ENCODE measurements at places on chromosomes 11 and 22. TPM values are rescaled to one million over a fixed set of nuclear protein-coding genes. Genes with fewer than 3 reads are reported as not detected.

- DNase-seq: no peak
These were observed 48.6 kb downstream of the MRGPRX1 start for GRCh38 chr11:18890615-18891014.

DNA sequence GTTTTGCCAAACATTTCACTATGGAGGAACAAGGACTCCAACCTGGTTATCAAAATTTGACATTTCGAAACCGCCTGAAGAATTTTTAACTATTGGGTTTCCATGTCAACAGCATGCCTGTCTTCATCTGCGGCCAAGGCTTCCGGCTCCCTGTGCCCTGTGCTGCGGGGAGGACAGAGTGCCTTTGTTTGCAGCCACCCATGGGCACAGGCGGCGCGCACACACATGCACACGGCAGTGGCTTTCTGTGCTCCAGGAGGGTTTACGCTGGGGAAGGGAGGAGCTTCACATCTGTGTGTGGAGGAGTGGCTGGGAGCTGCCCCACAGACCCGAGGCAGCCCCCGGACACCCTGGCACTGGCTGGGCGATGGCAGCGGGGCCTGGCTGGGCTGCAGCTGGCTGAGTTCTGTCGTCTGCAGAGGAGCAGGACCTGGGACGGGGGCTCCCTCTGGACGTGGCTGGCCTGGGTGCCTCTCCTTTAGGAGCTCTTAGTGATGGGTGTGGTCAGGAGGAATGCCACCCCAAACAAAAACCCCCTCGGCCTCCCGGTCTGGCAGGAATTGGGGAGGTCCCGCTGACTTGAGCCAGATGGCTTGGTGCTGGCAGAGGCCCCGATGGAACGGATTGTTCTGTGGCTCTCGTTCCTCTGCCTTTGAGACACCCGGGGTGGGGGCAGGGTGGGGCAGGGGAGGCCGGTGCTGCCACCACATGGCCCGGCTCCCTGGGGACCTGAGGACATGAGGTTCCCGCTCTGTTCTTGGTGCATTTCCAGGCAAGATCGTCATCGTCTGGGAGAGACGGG lies 1290.9 kb downstream of the BRD1 start:
- DNase-seq: peak; percentile 80

GRCh38 chr22:44765571-44766285 lies 13.4 kb downstream of the ARHGAP8 start:
- peak; percentile 63 for DNase-seq

- DNase-seq: no peak
These were observed 57.1 kb upstream of the TIMP3 start for GRCh38 chr22:32744176-32744959.

DNA sequence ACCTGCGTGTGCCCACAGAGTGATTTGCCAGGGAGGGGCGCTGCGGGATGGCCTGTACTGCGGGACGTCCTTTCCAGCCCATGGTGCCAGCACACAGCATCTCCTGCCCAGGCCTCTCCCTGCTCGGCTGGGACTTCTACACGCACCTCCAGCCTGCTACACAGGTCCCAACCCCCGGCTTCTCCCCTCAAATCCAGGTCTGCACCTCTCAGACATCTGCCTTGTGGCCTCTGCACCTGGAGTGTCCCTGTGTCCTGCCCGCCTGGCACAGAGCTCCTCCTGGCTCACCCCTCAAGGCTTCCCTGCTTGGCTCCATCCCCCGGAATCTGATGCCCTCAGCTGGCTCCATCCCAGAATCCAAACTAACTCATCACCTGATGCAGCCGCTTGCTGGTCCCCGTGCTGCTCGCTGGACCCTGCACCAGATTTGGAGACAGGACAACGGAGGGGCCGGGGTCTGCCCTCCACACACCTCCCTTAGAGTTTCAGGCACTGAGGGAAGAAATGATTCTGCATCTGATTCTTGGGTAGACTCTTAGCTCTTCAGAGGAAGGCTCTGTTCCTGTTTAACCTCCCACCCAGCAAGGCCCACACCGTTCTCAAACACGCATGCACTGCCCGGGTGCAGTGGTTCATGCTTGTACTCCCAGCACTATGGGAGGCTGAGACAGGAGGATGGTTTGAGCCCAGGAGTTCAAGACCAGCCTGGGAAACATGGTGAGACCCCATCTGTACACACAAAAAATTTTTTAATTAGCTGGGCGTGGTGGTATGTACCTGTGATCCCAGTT lies 4.0 kb upstream of the LSP1 start:
- no peak for DNase-seq

DNA sequence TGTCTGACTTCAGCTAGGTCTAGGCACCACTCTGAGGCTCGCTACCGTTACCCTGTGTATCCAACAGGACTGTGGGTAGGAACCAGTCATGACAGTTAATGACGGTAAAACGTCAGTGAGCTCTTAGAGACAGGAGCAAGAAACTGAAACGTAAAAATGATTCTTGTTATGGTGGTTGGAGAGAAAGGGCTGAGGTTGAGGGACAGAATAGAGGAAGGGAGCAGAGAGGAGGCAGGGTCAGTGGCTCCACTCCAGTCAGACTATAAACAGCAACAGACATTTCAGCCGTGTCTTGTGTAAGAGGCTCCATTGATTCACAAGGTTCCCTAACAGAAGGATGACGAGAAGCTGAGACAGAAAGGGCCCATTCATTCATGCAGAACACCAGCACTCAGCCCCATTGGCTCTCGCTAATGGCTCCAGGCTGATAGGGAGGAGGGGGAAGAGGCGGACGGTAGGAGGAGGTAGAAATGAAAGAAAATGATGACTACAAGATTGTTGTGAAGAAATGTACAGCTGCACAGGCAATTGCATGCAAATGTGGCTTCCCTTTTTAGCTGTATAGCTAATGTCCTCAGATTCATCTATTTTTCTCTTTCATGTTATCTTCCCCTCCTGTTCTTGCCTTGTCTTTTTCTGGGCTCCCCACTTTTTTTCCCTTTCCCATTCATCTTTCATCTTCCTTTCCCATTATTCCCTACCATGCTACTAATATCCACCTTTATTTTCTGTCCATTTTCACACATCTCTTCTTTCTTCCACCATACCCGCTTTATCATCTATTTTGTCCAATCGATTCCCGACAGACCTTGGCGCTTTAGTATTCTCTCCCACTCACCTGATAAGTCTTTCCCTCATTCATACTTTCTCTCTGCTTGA lies 34.3 kb downstream of the ETS1 start:
- peak; percentile 74 for DNase-seq

GRCh38 chr11:120579611-120580031 lies 68.1 kb downstream of the GRIK4 start:
- no peak for DNase-seq

GRCh38 chr22:32142600-32142999 lies 16.5 kb downstream of the C22orf42 start:
- no peak for DNase-seq

GRCh38 chr11:103987629-103988594 lies 48.5 kb upstream of the DDI1 start:
- DNase-seq: no peak

DNA sequence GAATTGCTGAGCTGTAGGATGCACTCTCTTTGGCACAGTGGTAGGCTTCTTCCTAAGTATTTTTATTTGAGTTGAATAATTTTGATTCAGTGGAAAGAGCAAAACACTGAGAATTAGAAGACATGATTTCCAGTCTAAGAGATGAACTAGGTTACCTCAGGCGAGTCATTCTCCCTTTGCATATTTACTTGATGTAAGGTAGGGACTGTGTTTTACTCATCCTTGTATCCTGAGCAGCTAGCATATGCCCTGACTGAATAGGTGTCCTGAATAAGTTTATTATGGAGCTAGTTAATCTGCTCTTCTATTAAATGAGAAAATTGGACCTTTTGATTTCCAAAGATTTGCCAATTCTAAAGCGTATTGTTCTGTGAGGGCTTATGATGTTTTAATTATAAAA lies 50.7 kb downstream of the STIM1 start:
- no peak for DNase-seq

- no peak for DNase-seq
These were observed 607 bp upstream of the ZNF70 start for GRCh38 chr22:23751441-23751996.

- no peak for DNase-seq
These were observed 14.0 kb downstream of the RIC8A start for GRCh38 chr11:221539-221938.

GRCh38 chr11:7592711-7593110 lies 78.9 kb downstream of the PPFIBP2 start:
- DNase-seq: peak; percentile 60

GRCh38 chr22:36873614-36874308 lies 13.0 kb downstream of the NCF4 start:
- DNase-seq: peak; percentile 76

GRCh38 chr22:46948411-46949144 lies 186.1 kb downstream of the TBC1D22A start:
- DNase-seq: no peak

DNA sequence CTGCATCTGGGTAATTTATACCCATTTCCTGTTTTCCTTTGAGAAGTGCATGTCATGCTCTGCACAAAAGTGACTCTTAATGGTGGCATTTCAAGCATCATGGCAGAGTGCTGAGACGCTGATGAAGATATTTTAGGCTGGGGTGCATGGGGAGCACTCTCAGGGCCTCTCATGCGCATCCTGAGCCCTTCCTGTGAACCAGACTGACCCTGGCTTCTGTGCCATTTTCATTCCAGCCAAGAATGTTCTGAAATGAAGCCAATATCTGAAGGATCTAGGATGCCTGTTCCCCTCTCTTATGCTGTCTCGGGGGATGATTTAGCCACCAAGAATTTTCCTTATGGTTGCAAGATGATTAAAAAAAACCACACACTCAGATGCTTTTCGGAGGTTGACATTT lies 61.5 kb downstream of the MIAT start:
- DNase-seq: no peak

DNA sequence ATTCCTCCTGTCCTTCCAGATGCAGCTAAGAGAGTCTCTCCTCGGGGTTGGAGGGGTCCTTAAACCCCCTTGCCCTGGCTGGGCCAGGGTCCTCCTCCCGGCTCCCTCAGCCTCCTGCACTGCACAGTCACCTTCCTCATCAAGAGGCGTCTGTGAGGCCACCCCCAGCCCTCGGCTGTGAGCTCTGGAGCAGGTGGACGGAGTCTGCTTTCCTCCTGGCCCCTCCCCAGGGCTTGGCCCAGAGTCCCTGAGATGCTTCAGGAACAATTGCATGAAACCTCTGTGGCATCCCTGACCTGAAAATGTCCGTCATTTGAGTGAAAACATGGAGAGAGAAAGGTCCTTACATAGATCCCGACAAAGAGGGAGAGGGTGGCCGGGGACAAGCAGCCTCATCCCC lies 6.7 kb upstream of the FGF3 start:
- no peak for DNase-seq

DNA sequence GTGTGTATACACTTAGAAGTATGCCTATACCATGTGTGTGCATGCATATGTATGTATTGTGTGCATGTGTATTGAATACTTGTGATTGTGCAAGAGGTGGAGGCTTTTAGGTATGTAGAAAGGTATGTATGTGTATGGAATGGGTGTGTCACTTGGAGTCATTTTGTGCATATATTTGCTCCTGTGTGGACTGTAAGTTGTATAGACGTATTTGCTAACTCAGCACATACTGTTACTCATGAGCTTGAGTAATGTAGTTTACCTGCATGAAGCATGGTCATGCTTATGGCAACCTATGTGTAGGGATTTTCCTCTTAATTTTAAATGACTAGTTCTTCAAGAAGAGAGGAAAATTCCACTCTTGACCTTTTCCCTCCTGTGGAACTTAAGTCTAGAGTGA lies 507.6 kb upstream of the LARGE1 start:
- DNase-seq: no peak

DNA sequence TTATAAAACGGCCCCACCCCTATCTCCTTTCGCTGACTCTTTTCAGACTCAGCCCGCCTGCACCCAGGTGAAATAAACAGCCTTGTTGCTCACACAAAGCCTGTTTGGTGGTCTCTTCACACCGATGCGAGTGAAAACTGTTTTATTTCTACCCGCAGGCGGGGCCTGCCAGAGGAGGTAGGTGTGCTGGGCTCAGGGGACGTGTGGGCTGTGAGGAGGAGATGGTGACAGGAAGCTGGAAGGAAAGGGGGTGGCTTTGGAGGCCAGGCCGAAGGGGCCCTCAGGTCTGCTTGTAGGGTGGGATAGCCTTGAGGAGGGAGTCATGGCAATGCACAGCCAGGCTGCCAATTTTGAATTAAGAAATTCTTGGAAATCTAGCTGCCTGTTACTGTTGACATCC lies 21.3 kb upstream of the KRTAP5-7 start:
- no peak for DNase-seq

- no peak for DNase-seq
These were observed 19.3 kb upstream of the RASL10A start for GRCh38 chr22:29334696-29335344.

GRCh38 chr22:38474003-38474607 lies 6.2 kb downstream of the KDELR3 start:
- no peak for DNase-seq

DNA sequence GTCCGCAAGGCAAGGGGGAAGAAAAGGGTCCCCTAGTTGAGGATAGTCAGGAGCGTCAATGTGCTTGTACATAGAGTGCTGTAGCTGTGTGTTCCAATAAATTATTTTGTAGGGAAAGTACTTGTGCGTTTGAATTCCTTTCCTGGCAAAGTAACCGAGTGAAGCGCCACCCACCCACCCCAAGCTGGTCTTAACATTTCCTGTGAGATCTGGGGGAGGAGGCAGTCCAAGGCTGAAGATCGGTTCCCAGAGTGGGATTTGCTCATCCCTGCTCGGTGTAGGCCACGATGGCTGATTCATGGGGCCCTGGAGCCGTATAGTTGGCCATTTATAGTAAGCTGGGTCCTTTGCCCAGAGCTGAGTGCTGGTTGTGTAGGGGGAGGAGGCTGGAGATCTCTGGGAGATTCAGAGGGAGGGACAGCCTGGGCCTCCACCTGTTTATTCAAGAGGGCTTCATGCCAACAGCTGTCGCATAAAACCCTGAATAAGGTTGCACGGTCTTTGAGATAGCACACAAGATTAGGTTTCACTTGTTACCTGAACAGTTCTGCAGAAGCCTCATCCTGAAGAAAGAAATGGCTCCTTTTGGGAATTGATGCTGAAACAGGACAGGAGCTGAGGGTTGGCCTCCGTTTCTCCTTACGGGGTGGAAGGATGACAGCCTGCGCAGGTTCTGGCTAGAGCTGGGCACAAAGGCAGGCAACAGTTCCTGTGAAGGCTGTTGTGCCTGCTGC lies 2.4 kb downstream of the ATF4 start:
- peak; percentile 56 for DNase-seq

- DNase-seq: no peak
These were observed 84.2 kb downstream of the FBXO7 start for GRCh38 chr22:32558681-32559355.

Gene UBQLNL
- not detected for total RNA-seq

Gene MS4A12
- not detected for total RNA-seq

Gene ART1
- total RNA-seq: not detected

Gene SPI1
- total RNA-seq: 7.0 TPM

Gene CAPN1
- total RNA-seq: 79.5 TPM

Gene CD59
- 29.2 TPM for total RNA-seq

Gene ANO3
- not detected for total RNA-seq

Gene KDM4D
- total RNA-seq: not detected

Gene MPPED2
- 9.3 TPM for total RNA-seq

Gene CASP4
- total RNA-seq: 126 TPM

Gene ZBED4
- total RNA-seq: 31.7 TPM

Gene ANAPC15
- total RNA-seq: 74.1 TPM

Gene PGA5
- total RNA-seq: 5,713 TPM

Gene CD248
- 5.8 TPM for total RNA-seq

Gene LMNTD2
- 3.6 TPM for total RNA-seq

Gene RAB3IL1
- total RNA-seq: 0.58 TPM

All from stomach (tissue), 19 donors.